Activated T-helper 1 cell treated with Interleukin-2 at 50 U/mL for 16 hours (primary cell): ENCODE measurements at places on chromosomes 6 and 20.

DNA sequence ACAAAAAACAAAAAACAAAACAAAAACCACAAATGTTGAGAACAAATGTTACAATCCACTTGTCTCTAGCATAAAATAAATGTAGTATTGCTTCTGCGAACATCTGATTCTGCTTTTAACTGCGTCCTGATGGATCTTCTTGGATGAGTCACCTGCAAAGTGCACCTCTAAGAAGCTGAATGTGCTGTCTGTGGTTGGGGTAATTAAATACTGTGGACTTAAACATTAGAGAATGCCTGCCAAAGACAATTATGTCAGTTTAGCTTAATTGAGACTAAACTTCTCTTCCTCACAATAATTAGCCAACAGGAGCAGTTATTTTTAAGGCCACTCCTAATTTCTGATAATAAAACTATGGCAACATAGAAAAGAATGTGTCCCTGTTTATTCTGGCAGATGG lies 253.4 kb downstream of the PHACTR1 start:
- DNase-seq = no peak

DNA sequence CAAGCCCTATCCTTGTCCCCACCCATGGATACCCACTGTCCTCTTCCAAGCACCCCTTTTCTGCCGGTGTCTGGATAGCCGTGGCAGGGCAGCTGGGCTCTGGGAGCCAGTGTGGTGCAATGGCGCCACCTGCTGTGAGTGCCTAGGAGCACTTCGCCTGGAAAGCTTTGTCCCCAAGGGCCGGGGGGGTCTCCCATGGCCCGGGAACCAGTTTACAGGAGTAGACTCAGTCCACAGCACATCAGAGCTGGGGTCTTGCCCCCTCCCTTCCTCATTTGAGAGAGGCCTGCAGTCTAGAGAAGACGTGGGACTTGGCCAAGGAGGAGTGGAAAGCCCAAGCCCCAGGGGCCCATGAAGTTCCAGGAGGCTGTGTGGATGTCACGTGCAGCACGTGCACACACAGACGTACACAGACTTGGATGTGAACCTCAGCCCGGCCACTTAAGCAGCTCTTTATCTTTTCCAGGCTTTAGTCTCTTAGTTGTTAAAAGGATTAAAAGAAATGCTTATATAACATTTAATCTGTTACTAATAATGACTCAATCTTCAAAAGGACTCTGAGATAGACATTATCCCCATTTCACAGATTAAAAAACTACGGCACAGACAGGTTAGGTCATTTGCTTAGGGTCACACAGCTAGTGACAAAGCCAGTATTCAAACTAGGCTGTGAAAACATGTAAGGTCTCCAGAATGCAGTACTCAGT lies 40.9 kb upstream of the CDH22 start:
- DNase-seq = peak; percentile 22

DNA sequence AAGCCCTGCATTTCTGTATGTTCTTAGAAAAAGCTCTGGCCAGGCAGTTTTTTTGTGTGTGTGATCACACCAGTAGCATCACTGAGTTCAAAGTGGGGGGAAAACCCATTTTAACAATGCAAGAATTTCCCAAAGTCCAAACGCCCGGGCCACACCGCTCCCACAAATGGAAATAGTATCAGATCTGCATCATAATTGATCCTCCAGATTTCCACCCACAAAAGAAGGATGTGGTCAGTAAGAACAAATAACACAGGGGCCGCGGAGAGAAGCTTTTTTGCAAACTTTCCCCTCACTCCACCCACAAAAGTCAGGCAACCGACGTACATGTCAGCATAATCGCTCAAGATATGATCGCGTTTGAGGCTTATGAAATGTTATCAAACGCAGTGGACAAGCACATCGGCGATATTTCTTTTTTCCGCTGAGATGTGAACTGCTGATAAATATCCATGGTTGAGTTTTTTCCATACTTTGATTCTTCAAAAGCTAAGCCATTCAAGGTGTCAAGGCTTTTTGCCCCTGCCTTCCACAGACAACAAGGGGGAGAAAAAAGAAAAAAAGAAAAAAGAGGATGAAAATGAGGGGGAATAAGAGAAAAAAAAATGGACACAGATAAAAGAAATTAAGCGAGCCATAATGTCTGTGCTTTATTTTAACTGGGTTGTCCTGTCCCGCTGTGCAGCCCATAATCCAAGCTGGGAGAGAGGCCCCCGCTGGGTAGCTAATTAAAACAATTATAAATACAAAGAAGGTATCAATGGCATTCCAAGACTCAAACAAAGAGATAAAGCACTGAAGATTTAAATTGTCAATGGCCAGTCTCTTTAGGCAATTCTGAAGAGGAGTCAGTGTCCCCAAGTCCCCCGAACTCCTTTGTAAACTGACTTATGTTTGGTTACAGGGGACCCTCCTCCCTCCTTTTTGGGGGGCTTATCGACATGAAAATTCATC lies 143.5 kb downstream of the ZFP64 start:
- no peak for DNase-seq

DNA sequence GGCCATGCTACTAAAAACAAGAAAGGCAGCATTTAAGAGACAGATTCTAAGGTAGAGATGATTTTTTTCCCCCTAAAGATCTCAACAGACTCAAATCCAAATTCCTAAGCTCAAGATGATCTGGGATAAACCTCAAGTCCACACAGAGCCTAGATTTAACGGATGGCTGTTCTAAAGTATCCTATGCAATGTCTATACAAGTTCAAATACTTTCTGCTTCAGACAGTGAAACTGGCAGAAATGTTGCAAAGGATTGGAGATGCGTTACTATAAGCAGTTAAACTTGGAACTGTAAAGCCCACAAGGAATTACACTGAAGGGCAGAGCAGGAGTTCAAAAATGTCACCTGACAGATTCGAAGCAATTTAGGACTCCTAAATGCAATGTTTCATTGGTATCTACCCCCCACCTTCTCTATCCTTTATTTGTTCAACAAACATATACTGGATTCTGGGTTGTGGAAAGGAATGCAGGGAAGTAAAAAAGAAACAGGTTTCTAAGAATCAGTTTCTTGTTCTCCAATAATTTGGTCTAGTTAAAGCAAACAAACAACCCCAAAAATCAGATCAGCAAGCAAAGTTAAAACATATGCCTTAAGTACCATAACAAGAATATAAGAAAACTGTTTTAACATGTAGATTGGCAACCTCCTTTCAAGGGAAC lies 1.6 kb downstream of the DNAAF9 start:
- no peak for DNase-seq

- no peak for DNase-seq
Observed at GRCh38 chr6:13438126-13438525, 49.3 kb downstream of the GFOD1 start.

- DNase-seq = no peak
Observed at GRCh38 chr6:149567945-149568585, 1.9 kb downstream of the GINM1 start.
